ENCODE measurements at places on chromosomes 4 and X.

DNA sequence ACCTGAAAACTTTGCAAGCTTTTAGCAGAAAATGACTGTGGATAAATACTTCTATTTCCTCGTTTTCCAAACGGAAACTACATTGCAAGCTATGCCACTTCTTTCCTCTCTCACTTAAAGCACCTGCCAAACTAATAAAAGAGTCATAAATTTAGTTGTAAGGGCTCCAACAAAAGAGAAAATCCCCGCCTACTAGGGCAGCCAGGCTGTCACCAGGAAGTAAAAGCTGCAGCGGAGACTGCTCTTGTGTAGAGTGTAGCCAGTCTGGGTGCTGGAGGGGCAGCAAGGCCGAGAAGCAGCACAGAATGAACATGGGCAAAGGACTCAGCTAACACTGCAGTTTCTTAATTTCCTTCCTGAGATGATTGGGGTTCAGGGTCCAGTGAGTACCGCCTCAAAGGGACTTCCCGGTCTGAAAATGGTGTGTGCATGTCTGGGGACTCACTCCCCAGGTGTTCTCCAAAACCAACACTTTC, 89.3 kb upstream of the MAML3 start:
- no peak for DNase-seq

DNA sequence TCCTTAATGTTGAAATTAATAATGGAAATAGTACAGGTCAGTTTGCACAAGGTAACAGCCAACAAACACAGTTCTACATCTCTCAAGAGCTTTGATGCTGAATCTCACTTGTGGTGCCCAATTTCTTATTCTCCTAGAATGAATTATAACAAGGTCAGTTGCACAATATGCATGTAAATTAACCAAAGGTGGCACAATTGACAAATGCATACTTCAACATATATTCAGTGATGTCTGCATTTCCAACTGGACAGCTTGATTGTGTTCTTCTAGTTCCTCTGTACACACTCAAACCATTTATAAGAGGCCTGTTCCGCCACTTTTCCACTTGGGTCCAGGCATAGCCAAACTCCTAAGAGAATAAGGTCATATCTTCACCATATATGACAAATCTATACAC, 210.3 kb upstream of the EPHA5 start:
- no peak for DNase-seq

DNA sequence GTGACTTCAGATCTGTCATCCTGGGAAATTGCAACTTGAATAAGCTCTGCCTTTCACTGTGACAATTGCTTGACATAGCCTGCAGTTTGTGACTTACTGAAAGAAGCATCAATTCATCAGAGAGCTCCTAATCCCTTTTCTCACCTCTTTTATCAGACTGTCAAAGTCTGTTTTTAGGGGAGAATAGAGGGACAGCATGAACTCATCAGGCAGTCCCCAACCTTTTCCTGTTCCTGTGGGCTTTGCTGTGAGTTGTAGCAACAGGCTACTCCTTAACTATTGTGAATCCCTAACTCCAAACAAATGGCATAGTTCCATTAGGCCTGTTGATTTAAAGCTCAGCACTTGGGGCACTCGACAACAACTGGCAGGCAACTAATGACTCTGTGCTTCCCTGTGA, 64.9 kb downstream of the DOCK11 start:
- no peak for DNase-seq

- no peak for DNase-seq
Observed at GRCh38 chr4:158786955-158787354, 18.1 kb downstream of the FNIP2 start.

DNA sequence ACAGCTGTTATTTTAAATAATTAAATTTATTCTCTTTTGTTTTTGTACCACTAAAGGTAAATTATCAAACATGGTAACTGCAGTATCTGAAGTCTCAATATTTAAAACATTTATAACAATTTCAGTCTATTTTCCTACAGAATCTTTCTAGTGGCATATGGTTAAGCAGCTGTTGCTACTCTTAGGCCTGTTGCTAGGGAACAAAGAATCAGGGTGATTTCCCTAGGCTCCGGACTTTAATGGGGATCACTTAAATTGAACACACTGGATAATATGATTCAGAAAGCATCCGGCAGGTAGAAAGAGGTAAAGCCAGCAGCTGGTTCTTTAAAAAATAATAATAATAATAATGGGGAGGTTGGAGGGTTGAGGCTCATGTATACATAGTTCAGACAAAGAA, 17.6 kb downstream of the FBXO8 start:
- DNase-seq, result peak; percentile 56

DNA sequence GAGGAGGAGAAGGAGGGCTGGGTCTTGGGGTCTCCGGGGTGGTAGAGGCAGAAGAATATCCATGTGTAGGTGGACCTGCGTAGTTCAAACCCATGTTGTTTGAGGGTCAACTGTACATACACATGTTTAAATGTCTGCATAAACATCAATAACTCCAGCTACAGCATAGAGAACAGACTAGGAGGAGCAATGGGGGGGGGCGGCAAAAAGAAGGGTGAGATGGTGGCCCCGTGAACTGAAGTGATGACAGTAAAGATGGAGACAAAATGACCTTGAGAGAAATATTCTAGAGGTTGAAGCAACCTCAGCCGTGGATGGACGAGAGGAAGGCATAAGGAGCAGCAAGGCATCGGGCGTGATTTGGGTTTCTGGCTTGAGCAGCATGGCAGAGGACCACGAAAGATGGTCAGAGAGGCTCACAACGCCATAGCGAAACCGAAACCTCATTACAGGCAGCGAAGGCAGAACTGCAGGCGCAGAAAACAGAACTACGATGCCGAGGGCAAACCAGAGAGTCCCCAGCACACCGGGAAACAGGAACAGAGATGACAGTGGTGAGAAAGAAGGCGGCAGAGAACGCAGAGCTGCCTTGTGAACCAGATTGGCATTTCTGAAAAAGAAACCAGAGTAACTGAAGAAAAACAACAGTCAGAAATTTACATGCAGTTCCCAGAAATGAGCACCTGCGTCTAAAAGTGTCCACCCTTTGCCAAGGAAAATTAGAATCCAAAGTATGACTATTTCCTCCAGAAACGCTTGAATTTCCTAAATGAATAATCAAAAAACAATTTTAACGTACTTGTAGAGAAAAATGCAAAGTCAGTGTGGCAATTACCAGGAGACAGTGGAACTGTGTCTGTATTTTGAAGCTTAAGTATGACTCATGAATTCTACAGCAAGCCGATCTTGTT, 50.3 kb upstream of the ENPP6 start:
- no peak for DNase-seq

DNA sequence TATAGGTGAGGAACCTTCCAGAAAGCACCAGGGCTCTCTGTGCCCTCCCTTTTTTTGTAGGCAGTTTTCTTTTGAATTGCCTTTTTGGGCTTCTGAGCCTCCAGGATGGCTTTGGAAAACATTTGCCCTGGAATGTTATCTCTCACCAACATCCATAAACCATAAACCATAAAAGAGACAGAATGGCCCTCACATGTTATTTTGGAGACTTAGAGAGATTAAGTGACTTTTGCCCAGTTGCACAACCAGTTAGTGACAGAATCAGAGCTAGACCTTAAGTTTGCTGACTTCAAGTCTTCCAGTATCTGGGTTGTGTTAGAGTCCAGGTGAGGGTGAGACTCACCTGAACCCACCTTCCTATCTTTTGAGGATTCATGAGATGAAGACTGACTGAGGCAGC, 153.0 kb upstream of the STX18 start:
- no peak for DNase-seq

DNA sequence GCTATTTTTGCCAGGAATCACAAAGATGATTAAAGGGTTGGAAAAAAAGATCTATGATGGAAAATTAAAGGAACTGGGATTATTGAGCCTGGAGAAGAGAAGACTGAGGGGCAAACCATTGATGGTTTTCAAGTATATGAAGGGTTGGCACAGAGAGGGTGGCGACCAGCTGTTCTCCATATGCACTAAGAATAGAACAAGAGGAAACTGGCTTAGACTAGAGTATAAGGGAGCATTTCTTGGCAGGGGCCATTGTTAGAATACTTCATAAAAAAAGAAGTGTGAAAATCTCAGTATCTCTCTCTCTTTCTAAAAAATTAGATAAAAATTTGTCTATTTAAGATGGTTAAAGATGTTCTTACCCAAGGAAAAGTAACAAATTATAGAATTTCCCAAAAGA, 75.1 kb downstream of the NPNT start:
- DNase-seq, result no peak

DNA sequence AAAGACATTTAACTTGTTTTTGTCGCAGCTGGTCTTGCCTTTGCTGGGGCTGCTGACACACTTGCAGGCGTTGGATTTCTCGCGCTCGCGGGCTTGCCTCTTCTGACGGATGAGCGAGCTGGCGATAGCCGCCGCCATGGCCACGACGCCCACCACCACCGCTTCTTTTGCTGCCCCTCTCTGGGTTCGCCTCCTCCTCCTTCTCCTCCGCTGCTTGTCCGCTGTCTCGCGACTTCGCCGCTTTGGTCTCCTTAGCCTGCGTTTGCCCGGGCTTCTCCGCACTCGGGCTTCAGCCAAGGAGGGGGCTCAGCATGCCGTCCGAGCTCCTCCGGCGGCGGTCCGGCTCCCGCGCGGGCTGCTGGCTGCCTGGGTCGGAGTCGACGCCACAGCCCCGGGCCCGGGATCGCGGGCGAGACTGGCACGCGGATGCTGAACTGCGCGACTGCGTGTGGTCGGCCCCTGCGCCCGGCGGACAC, 613 bp downstream of the FGF13 start:
- no peak for DNase-seq

DNA sequence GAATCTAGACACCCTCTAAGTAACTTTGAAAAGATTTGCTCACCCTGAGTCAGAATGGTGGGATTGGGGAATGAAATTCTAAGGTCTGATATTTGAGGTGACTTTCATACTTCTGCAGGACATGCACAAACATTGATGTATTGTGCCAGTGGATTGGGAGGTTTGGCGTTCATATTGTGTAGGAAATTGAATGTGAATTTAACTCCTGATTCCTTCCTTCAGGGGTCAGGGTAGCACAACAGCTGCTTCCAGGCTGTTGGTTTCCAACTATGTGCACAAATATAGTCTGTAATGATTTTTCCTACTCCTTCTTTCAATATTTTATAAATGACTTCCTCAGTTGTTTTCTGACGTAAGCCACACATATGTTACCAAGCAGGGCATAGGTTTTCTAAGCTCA, 3.1 kb downstream of the IL1RAPL1 start:
- no peak for DNase-seq

- DNase-seq, result no peak
Observed at GRCh38 chr4:101211146-101211553, 136.2 kb downstream of the PPP3CA start.

GRCh38 chr4:89140168-89140759, 28.9 kb downstream of the TIGD2 start:
- no peak for DNase-seq

- no peak for DNase-seq
Observed at GRCh38 chr4:30821859-30822612, 101.9 kb downstream of the PCDH7 start.

DNA sequence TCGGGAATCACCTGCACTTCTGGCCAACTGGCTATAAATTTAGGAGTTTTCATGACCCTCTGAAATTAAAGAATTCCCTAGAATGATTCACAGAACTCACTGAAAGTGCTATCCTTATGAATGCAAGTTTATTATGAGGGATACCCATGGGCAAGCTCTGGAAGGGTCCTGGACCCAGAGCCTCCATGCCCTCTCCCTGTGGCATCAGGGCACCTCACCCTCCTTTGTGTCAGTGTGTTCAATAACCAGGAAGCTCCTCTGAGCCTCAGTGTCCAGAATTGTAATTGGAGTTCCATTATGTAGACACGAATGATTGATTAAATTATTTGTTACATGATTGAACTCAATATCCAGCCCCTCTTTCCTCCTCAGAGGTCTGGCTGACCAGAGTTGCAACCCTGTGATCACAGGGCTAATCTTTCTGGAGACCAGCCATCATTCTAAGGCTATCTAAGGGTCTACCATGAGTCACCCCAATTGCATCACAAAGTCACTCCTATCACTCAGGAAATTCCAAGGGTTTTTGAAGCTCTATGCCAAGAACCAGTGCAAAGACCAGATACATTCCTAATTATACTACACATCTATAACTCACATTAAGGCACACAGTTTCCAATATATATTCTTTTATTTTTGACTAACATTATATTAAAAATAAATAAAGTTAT, 8.9 kb downstream of the ANXA3 start:
- DNase-seq, result no peak

DNA sequence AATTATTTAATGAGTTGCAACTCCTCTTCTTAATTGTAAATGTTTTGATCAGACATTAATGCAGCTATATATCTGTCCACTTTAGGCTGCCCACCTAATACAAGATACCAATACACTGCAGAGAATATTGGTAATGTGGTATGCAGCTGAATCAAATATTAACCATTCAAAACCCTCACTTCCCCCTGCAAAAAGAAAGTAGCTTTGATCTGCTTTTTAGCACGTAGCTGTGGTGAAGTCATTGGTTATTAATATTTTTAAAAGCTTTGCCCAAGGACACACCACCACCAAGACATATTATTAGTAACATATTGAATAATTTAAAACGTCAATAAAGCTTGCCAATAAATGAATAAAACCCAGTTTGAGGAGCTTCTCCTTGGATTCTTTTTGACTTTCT, 28.6 kb upstream of the CYP2U1 start:
- DNase-seq, result no peak

GRCh38 chr4:105206214-105206613, 59.5 kb downstream of the TET2 start:
- DNase-seq, result no peak

- no peak for DNase-seq
Observed at GRCh38 chr4:7169134-7169533, 23.2 kb upstream of the SORCS2 start.

DNA sequence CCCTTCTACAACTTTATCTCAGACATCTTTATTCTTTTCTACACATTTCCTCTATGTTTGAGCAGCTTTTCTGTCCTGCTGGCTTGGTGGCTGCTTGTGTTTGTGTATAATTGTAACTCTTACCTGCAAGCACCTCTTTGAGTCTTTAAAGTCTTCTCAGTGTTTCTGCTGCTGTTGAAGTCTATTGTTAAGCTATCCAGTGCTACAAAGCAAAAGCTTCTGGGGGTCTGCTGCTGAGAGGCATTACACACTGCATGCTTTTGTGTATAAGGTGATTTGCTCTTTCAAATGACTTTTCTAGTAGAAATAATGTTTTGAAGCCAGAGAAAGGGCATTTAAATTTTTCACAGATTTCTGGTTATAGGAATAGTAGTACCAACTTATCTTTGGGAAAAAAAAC, 241.8 kb downstream of the DTHD1 start:
- DNase-seq, result no peak

DNA sequence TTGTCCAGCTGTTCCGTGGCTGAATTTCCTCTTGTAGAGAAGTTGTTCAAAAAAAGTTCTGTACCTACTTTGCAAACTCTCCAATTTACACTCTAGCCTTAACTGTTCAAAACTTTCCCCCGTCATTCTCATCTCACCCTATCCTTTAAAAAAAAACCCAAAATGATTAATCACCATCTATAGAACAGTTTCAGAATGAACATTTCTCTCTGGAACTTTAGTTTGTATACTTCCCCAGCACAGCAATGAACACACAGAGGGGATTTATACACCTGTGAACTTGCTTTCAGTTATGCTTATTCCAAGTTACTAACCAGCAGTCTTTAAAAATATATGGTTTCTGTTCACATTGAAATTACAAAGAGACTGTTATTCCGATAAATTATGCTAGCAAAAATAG, 1.2 kb downstream of the GEMIN8 start:
- DNase-seq, result no peak

GRCh38 chr4:39255266-39255665, 72.9 kb downstream of the WDR19 start:
- no peak for DNase-seq

- no peak for DNase-seq
Observed at GRCh38 chr4:22003878-22004277, 55.3 kb upstream of the KCNIP4 start.

GRCh38 chr4:176185051-176185450, 10.3 kb downstream of the SPATA4 start:
- no peak for DNase-seq

Data from NCI-H2171 (cell line).